NCI-H2081 (cell line): ENCODE measurements at places on chromosomes 3 and 15.

- peak; percentile 2 for DNase-seq
Measured at GRCh38 chr15:43408789-43409188, 37.9 kb downstream of the TUBGCP4 start.

DNA sequence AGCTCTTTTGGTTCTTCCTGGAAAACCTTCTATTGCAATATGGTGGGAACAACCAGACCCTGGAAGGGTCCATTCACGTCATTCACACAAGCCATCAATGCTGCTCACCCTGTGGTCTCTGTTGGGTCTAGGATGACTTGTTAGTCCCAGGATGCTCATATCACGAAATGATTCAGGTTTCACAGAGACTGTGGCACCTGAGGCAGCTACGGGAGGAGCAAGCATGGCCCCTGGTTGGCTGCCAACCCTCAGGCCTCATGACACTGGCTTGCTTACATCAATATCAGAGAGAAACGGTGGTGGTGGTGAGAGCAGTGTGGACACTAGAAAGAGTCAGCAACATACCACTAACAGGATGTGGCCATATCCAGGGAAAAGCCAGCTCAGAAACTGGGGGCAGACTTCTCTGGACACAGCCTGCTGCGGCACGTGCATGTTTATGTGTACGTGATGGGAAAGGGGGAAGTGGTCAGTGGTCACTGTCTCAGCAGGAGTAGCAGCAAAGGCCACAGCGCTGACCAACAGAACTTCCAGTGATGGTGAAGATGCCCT is 208.9 kb upstream of the ST8SIA2 start:
- DNase-seq = no peak

DNA sequence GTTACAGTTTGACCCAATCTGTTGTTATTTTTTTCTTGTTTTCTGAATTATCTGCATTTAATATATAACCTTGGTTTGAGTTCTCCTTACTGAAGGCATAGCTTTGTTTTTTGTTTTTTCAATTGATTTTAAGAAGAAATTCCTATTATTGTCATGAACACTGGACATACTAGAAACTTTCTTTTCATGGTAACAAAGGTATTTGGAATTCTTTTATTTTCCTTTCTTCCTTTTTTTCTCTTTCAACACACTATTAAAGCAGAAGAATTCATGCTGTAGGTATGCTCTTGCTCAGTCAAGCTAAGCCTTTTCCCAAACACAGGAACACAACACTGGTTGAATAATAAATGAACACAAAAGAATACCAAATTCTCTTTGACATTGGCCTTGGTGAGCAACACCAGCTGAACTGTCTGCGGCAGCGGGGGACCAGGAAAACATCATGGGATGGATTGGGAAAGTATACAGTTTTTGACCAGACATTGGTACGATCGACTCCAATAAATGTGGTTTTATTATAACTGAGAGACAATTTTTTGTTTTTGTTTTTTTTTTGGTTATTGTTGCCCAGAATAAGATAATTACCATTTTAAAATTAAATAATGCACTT is 23.1 kb downstream of the U2SURP start:
- no peak for DNase-seq

- DNase-seq = no peak
Measured at GRCh38 chr3:25452192-25452591, 24.1 kb downstream of the RARB start.

GRCh38 chr3:56800130-56800831 is 1.5 kb downstream of the ARHGEF3 start:
- no peak for DNase-seq

DNA sequence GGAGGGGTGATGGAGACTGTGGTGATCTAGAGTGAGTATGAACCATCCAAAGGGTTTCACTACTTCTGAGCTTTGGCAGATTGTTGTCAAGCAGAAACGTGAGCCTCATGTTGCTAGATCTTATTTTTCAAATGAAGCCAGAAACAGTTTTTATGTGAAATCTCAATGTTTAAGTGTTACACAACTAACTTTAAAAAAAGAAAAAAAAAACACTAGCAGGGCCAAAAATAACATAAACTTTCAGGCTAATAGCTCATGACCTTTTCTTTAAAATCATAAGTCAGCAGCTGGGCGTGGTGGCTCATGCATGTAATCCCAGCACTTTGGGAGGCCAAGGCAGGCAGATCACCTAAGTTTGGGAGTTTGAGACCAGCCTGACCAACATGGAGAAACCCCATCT is 2.1 kb upstream of the HTR3D start:
- no peak for DNase-seq

DNA sequence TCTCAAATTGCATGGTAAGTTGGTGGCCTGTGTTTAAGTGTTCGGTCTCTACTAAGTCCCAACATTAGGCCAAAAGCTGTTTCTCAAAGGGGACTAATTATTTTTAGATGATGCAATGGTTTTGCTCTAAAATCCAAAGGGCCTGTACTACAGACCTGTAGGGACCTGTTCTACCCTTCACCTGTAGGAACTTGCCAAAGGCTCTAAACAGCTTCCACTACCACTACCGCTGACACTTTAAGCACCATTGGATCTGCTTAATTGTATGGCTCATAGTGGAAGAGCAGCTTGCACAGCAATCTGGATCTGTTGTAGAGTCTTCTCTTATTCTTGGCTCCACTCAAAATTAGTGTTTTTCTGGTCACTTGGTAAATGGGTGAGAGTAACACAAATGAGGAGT is 346.8 kb downstream of the EPHA6 start:
- no peak for DNase-seq

DNA sequence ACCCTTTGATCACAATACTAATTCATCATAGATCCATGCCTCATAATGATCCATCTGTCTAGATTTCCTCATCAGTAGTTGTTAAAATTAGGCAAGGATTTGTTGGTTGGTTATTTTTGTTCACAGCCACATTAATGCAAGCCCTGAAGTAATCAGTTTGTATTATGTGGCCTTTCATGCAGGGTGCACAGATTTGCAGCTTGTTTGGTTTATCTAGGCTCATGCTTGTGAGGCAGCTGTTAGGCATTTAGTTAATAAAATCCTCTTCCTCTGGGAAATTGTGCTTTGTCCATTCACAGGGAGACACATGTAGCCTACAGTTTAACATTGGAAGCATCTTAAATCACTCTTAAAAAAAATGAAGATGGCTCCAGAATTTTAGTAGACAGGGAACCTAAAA is 162.8 kb upstream of the ZNF385D start:
- no peak for DNase-seq

GRCh38 chr3:133979553-133979952 is 50.2 kb downstream of the SLCO2A1 start:
- DNase-seq = no peak

DNA sequence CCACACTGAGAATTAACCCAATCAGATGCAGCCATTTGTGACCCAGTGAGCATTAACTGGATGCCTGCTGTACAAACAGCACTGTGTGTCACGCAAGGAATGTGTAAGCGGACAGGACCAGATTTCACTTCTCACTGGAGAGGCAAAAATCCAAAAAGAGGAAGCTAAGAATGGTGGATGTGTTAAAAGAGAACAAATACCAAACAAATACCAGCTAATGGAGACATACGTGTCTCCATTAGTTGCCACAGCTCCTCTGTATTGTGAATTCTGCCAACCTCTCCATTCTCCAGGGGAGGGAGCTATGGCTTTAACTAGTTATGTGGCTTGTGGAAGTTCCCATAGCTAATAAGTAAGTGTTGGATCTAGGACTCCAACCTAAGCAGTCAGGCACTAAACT is 2.6 kb downstream of the LTF start:
- no peak for DNase-seq

DNA sequence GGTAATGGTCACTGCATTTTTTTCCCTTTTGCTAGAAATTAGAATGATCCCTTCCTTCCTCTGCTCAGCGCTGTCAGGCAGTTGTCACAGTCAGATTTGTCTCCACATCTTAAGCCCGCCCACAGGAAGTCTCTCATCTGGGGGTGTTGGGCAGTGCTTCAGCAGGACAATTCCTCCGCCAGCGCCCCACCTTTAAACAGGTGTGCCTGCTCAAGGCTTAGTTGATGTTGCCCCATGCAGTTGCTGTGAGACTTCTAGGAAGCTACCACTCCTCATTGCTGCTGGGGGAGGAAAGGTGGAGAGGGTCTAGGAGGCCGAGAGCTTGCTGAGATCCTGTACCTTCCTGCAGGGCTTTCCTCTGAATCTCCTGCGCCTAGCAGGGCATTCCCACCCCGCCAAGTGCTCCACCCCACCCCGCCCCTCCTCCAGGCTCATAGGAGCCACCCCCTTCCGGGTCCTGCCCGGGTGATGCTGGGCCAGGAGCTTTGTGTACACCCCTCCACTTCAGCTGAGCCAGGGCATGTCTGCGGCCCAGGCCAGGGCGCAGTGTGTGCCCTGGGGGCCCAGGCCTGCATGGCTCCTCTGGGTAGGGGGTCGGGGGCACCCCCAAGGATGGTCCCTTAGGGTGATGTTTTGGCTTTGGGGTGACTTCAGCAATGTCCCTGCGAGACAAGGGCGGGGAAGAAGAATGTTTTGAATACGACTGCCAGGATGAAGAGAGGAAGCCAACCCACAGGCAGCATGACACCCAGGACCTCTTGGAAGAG is 68.7 kb downstream of the TRAK1 start:
- peak; percentile 31 for DNase-seq

DNA sequence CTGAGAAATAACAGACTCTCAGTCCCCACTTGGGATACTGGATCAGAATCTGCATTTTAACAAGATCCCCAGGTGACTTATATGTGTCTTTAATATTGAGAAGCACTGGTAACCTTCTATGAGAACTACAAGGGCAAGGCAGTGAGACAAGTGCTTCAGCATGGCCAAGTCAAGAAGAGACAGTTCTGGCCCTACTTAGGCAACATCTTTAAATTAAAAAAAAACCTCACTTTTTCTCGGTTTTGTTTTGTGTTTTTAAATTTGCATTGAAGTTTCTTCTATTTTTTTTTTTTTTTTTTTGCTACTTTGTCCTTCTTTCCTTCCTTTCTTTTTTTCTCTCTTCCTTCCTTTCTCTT is 42.5 kb upstream of the SPTSSB start:
- no peak for DNase-seq

DNA sequence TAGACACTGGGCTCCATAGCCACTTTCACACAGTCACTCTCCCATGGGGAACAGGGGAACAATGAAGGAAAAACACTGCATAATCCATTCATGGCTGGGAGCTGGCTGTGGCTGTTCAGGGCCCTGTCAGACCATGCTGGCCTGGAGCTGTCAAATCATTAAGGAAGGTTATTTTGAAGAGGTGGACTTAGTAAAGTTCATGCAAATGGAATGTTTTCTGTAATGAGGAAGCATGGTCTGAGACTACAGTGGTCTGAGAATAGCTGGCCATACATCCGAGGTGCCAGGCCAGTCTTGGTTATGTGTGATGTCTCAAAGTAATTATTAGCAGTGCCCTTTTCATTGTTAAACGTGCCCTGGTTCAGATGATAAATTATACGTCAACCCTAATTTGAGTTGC is 117.1 kb upstream of the MRPS22 start:
- no peak for DNase-seq

DNA sequence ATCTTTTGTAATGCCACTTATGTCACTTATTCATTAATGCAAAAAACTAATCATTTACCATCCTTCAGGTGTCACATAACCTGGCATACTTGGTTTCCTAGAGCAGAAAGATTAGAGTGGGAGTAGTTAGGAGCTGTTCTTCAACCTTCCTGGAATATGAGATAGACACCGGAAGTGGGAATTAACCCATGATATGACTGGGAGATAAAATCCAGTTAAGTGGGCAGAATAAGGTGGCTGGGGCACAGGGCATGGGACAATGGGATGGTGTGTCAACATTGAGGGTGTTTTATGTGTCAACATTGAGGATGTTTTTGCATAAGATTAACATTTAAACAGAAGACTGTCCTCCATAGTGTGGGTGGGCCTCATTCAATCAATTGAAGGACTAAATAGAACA is 94.3 kb upstream of the CBLB start:
- DNase-seq = no peak

- no peak for DNase-seq
Measured at GRCh38 chr3:133588035-133588434, 14.5 kb downstream of the CDV3 start.

DNA sequence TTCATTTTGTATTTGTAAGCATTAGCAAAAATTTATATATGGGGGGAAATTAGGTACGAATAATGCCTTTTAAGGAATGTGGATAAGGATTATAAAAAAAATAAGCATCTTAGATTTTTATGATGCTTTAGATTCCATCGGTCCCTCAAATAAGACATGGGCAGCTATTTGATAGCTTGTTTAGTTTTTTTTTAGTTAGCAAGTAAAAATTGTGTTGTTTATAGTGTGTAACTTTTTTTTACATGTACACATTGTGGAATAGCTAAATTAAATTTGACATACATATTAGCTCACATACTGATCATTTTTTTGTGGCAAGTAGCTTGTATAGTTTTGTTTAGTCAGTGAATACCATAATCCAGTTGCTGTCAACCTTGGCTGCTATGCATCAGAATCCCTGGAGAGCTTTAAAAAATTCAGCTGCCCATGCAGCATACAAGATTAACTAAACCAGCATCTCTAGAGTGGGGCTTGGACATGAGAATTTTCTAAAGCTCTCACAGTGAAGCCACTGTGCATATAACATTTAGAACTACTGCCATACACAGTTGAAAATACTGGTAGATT is 53.9 kb downstream of the TMOD3 start:
- no peak for DNase-seq

DNA sequence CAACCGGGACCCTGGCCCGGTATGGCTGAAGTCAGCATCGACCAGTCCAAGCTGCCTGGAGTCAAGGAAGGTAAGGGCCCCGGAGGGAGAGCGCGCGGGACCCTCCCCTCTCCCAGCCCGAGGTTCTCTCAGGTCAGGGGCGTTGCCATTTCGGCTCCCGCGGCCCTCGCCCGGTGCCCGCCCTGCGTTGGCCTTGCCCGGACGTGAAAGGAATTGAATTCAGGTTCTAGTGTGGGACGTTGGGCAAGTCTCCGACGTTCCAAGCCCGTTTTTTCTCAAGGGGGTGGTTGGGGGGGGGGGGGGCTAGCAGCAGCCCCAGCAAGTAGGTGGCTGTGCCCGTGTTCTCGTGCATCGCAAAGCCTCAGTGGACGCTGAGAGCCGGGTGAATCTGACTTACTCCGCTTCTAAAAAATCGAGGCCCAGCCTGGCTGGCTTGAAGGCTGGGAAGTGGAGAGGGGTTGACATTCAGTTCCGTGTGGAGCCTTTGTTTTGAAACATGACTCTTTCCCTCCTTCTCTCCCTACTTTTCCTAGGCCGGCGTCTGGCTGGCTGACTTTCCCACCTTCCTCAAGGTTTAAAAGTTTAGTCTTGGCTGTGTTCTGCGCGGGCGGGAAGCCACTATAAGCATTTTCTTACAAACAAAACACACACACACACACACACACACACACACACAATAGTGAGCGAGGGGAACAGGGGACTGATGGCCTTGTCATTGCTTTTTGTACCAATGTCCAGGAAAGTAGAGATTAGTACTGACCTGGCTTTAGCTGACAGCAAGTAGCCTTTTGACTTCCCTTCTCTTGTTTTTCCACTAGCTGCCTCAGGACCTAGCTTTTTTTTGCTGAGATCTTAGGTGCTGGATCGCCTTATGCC is at the start of gene UTS2B:
UTS2B (minus strand) TSS at position 873 of the 876 bp plus-strand sequence. CDS start 48,337 bp downstream, outside the sequence.
- DNase-seq = peak; percentile 55

GRCh38 chr15:70058642-70059360 is 38.9 kb downstream of the TLE3 start:
- DNase-seq = no peak

GRCh38 chr15:32886459-32886858 is 168.7 kb downstream of the GREM1 start:
- no peak for DNase-seq

GRCh38 chr3:192904632-192905289 is 12.9 kb downstream of the MB21D2 start:
- DNase-seq = no peak

- no peak for DNase-seq
Measured at GRCh38 chr15:46344115-46344724, 709.4 kb downstream of the SQOR start.

GRCh38 chr3:39232859-39233258 is 40.5 kb upstream of the XIRP1 start:
- DNase-seq = no peak
